Naive thymus-derived CD4-positive, alpha-beta T cell (primary cell): ENCODE measurements at places on chromosomes 6 and 20.

- H3K36me3 ChIP-seq, result no peaks in the 10 kb centered on the region
- no peak for DNase-seq
- no peaks in the 10 kb centered on the region for H3K4me1 ChIP-seq
Observed at GRCh38 chr6:39851331-39851730, 59.2 kb downstream of the DAAM2 start.

DNA sequence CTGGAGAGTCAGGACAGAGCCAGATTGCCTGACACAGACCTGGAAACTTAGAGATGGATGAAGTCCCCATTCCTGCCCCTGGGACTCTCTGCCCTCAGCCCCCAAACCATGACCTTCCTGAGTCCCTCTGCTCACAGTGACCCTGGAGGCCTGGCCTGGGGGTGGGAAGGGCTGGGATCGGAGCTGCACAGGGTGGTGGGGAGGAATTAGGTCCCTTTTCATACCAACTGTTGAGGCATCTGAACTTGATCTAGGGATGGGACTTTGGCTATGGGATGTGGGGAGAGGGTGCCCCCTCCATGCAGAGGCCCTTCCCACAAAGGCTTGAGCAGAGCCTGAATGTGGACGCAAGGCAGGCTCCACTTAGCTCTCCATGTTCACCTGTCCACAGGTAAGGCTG lies 144.1 kb downstream of the MRPL14 start:
- no peak for DNase-seq
- H3K27ac ChIP-seq, result no peak overlapping the region
- H3K4me3 ChIP-seq, result no peak overlapping the region
- H3K4me1 ChIP-seq, result no peaks in the 10 kb centered on the region

- H3K36me3 ChIP-seq, result no peaks in the 10 kb centered on the region
- no peaks in the 10 kb centered on the region for H3K27me3 ChIP-seq
- peak overlapping the region; percentile 74 for H3K4me3 ChIP-seq
- peaks cover 35% of the 10 kb centered on the region for H3K4me1 ChIP-seq
- no peak for DNase-seq
Observed at GRCh38 chr6:27867945-27868300, 44.3 kb downstream of the OR2B2 start.

DNA sequence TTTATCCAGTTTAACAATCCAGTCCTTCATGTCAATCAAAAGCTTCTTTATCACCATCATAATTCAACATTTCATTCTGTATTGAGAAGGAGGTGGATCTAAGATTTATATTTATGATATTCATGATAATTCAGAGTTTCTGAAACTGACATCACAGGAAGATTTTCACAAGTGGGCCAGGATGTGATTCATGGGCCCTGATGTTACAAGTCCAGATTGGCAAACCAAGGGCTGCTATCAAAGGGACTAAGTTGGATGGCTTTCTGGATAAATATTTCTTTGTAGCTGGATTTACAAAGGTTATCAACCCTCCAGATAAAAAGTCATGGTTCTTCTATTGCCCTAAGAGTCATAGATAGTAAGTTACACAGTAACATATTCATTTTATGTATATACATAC lies 866.5 kb downstream of the KIF16B start:
- H3K4me1 ChIP-seq, result no peaks in the 10 kb centered on the region
- no peak overlapping the region for H3K4me3 ChIP-seq
- H3K36me3 ChIP-seq, result no peaks in the 10 kb centered on the region
- no peak overlapping the region for H3K27ac ChIP-seq

DNA sequence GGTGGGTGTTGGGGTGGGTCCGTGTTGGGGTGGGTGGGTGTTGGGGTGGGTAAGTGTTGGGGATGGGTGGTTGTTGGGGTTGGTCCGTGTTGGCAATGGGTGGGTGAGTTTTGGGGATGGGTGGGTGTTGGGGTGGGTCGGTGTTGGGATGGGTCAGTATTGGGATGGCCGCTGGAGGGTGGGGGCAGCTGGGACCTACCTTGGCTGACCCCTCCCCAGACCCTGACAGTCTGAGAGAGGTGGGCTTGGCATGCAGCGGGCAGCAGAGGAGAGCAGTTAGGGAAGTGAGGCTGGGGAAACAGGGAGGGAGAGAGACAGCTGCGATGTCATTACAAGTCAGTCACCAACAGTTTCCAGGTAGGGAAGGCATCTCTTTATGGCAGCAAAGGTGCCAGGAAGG lies 23.1 kb upstream of the GATA5 start:
- no peaks in the 10 kb centered on the region for H3K27me3 ChIP-seq
- DNase-seq, result no peak
- no peaks in the 10 kb centered on the region for H3K4me1 ChIP-seq
- H3K4me3 ChIP-seq, result no peak overlapping the region
- no peaks in the 10 kb centered on the region for H3K36me3 ChIP-seq
